CD14-positive monocyte (primary cell): ENCODE measurements at places on chromosomes 12 and 14.

- no peak for DNase-seq
These were observed 311.7 kb downstream of the ACSS3 start for GRCh38 chr12:81389550-81390099.

DNA sequence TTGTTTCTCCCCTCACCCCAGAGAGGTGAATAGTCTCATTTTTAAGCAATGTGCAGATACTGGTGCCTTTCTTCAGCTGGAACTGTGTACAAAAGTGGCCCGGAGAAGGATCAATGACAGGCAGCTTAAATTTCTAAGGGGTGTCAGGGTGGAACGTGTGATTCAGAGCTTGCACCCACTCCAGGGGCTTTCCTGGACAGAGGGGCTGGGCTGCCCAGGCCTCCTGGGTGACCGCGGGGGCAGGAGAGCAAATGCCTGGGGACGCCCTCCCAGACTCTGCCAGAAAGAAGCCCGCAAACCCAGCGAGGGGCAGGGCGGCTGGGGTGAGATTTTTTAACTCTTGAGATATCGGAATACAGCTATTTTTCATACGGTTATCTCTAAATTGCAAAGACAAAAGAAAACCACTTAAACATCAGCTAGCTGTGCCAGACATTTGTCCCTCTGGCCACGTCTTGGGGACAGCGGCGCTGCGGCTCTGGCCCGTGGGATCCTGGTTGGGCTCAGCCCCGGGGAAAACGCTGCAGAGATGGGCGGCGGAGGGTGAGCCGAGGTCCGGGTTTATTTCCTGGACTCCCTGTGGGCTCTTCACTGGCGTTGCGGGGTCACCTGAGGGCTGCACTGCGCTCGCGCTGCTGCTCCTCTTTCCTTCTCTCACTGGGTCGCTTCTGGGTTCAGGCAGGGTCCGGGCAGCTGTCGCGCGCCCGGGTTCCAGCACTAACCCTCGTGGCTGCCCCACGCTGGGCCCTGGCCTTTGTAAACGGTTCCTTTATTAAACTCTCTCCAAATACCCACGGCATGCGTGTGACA lies 35.8 kb downstream of the NFKBIA start:
- DNase-seq, result no peak

DNA sequence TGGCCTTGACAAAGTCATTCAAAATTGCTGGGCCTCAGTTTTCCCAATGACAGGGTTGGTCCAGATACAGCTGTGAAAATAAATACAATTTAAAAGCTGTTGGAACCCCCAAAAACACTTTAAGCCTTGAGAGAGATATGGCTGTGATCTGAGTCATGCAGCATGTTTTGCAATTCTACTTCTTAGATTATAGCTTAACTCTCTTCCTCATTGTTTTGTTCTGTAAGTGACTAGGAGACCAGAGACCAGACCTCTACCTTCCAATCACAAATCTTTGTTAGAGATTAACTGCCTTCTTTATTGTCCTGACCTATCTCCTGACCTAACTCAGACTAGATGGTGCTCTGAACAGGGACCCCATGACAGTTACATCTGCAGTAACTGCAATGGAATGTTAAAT lies 198.1 kb downstream of the STXBP6 start:
- DNase-seq, result no peak

GRCh38 chr14:62181591-62181990 lies 419.4 kb downstream of the SNAPC1 start:
- no peak for DNase-seq

DNA sequence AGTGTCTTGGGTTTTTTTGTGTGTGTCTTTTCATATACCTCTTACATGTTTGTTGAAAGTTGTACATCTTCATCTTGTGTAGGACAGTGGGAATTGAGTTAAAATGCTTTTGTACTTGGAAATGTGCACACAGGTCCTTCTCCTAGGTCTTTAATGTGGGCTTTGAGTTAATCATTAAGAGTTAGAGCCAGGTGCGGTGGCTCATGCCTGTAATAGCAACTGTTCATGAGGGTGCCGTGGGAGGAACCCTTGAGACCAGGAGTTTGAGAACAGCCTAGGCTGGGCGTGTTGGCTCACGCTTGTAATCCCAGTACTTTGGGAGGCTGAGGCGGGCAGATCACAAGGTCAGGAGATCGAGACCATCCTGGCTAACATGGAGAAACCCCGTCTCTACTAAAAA lies 13.9 kb downstream of the CLECL1 start:
- DNase-seq, result no peak

DNA sequence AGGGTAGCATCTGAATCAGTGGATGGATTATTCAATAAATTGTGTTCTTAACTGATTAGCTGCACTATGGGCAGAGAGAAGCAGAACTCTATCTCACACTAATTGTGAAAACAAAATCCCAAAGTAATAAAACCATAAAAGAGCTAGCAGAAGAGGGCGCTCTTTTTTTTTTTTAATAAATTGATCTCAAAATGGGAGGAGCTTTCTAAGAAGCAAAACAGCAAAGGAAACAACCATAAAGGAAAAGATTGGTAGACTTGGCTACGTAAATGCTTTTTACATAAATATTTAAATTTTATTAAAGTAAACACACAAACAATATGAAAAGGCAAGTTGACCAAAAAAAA lies 1.5 kb upstream of the TM7SF3 start:
- DNase-seq, result no peak

DNA sequence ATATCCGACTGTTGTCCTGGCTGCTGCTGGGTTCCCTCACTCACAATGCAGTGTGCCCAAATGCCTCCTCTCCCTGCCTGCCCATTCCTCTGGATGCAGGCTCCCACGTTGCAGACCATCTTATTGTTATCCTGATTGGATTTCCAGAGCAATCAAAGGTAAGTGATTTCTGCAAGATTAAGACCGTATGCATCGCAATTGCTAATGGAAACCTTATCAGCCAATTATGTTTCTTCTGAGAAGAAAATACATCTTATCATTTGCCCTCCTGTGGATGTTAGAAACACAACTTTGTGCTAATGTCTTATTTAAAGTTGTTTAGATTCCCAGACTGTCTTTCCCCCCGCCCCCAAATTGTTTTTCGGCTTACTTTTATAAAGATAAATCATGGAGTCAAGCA lies 98.1 kb downstream of the PRIMA1 start:
- no peak for DNase-seq
